ENCODE measurements at places on chromosomes 11 and 22. TPM values are rescaled to one million over a fixed set of nuclear protein-coding genes. Genes with fewer than 3 reads are reported as not detected.

Gene PHLDB1
- total RNA-seq = 45.1 TPM

Gene PHF21B
- total RNA-seq = not detected

Gene SEC14L6
- not detected for total RNA-seq

Gene RBMXL2
- not detected for total RNA-seq

Gene IGSF9B
- 0.96 TPM for total RNA-seq

Gene MMP11
- 55.0 TPM for total RNA-seq

Gene DGAT2
- total RNA-seq = 2.4 TPM

All from RPMI7951 (cell line).